ENCODE measurements at places on chromosomes 5 and 9.

GRCh38 chr5:170483701-170484458, 19.9 kb upstream of the KCNIP1 start:
- no peak for DNase-seq

DNA sequence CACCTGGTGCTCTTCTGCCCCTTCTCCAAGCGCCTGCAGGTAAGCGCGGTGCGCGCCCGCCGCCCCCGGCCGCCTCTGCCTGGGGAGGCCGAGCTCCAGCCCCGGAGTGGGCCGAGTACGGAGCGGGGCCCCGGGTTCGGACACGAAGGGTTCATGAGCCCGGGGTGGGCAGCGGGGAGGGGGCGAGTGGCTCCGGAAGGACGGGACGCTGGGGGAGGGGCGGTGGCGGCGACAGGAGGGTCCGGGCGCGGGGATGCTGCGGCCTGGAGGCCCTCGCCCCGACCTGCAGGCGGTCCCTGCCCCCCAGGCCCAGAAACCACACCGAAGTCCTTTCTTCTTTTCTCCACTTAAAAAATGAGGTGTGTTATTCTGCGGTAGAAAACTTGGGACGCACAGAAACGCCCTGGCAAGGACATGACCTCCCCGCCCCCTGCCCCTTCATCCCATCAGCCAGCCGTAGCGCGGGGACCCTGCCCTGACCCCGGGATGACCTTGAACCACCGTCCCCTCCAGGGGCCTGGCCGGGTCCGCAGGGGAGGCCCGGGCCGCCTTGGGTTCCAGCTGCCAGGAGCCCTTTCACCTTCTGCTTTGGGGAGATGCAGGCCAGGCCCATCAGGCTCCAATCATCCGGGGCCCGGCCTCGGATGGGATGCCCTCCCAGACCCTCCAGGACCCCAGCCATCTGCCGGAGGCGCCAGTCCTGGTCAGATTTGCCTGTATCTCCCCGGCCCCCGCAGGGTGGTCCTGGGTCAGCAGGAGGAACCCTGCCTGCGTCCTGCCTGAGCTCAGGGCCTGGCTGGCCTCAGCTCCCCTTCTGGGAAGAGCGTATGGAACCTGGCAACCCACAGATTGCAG, 545 bp downstream of the DIPK1B start:
- DNase-seq: peak; percentile 41

- DNase-seq: no peak
Measured at GRCh38 chr5:161157925-161158324, 305.9 kb upstream of the ATP10B start.

DNA sequence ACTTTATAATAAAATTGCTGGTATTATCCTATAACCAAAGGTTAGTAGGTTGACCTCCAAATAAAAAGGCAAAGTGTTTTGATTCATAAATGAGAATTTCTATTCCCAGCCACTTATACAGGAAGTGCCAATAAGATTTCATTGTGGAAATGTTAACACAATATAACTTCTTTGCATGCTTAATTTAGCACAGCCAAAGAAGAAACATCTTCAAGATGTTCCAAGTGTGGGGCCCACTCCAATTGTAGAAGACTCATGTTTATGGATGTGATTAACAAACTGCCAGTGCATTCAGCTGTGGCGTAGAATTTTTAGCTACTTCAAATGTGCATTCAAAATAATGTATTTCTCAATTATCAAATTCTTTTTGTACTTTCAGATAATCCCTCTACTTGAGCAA, 402.3 kb downstream of the DEPDC1B start:
- no peak for DNase-seq
